ENCODE measurements at places on chromosomes 4 and X. TPM values are rescaled to one million over a fixed set of nuclear protein-coding genes. Genes with fewer than 3 reads are reported as not detected.

DNA sequence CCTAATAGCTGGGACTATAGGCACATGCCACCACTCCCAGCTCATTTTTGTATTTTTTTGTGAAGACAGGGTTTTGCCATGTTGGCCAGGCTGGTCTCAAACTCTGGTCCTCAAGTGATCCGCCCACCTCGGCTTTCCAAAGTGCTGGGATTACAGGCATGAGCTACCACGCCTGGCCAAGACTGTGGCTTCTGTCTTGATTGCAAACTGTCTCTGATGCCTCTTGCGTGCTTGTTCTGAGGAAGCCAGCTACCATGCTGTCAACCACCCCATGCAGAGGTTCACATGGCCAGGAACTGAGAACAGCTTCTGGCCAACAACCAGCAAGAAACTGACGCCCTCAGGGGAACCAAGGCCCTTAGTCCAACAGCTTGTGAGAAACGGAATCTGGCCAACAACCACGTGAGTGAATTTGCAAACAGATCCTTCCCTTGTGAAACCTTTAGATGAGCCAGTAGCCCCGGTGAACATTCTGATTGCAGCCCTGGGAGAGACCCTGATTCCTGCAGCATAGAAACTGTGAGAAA is 71.2 kb downstream of the SUPT20HL2 start:
- no peak for DNase-seq

AKAP4 gene
- total RNA-seq: not detected

DNA sequence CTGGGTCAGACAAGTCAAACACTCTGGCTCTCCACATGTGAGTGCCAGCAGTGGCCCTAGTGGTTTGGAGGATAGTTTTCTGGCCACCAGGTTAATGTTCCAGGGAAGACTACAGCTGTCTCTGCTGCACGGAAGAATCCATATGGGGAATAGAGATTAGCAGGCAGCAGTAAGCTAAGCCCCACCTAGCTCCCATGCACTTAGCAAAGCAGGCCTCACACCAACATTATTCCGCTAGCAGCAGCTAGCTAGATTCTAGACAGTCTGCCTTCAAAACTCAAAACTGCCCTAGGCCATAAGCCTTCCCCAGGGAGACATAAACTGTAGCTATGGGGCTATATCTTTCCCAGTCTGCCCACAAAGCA is 203.4 kb downstream of the CHIC1 start:
- DNase-seq: no peak

DNA sequence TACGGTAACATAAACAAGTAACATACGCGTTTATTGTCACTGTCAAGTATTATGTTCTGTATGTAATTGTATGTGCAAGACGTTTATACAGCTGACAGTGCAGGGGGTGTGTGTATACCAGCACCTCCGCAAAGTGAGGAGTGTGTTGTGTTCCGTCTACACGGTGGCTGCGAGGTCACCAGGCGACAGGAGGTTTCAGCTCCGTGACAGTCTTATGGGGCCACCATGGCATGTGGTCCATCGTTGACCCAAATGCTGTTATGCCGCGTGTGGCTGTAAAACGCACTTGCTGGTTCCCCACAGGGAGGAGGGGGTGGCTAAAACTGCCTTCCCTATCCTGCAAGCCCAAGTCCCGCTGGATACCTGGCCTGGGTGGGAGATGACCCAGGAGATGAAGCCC is 25.0 kb downstream of the NSG1 start:
- DNase-seq: no peak

DNA sequence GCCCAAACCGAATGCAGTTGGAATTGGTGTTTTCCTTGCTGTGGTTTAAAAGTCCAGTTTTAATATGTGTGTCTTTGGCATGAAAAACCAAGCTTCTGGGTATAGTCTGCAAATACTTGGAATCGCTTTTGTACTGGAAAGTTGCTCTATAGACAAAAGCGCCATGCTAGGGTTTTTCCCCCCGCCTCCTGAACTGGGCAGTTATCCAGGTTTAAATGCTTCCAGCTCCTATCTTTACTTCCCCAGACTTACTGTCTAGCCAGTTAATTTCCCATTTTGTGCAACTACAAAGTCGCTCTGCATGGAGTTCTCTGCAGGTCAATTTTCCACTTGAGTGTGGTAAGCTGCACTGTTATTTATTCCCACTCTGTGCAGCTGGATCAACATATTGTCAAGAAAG is 2.7 kb downstream of the RASL11B start:
- DNase-seq: no peak

DNA sequence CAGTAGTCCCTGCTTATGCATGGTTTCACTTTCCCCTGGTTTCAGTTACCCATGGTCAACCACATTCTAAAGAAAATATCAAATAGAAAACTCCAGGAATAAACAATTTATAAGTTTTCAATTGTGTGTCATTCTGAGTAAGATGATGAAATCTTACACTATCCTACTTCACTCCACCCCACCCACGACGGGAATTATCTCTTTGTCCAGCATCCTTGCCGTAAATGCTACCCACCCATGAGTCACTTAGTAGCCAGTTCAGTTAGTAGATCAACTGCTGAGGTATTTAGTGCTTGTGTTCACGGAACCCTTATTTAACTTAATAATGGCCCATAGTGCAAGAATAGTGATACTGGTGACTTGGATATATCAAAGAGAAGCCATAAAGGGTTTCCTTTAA is 91.4 kb downstream of the KLHL13 start:
- no peak for DNase-seq

All from epithelial cell of proximal tubule (primary cell).